ENCODE measurements at places on chromosomes 16 and 17.

DNA sequence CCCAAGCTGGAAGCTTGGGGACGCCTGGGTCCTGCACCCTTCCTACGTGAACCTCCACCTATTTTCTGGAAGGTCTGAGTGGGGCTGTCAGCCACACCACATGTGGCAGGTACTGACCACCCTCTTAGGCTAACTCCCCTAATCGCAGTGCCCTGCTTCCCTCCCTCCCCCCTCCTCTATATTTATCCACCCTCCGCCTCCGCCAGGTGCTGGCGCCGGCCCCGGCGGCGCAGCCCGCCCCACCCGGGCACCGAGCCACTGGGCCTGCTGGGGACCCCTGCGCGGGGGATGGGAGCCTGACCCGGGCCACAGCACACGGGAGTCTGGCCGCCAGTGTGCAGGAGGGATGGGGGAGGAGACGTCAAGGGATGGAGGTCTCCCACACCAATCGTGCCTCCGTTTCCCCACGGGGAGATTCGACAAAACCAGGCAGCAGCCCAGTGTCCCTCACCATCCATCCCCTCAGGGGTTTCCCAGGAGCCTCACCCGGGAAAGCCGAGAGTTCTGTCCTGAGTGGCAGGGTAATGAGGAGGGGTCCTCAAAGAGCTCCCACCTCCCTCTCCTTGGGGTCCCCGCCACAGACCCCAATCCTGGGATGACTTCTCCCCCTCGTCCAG is 1.3 kb downstream of the PLEKHH3 start:
- DNase-seq, result no peak

GRCh38 chr17:44601973-44602372 is 44.7 kb downstream of the FZD2 start:
- DNase-seq, result no peak

GRCh38 chr16:23408242-23408822 is 44.7 kb downstream of the COG7 start:
- DNase-seq, result no peak

GRCh38 chr16:58859958-58860669 is 126.0 kb upstream of the GOT2 start:
- no peak for DNase-seq

DNA sequence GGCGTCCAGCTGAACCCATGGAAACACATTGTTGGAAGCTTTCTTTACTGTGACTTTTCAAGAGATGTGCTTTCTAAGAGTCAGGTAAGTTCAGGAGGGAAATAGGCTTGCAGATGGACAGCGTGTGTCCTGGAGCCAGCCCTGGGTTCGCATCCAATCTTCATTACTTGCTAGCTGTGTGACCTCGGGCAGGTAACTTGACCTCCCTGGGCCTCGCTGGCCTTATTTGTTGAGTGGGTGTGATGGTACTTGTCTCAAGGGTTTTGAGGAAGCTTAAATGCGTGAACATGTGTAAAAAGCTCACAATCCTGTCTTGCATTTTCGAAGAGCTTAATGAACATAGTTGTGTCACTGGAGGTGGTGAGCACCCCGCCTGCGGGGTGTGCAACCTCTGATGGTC is 11.8 kb downstream of the ADGRG1 start:
- DNase-seq, result no peak

DNA sequence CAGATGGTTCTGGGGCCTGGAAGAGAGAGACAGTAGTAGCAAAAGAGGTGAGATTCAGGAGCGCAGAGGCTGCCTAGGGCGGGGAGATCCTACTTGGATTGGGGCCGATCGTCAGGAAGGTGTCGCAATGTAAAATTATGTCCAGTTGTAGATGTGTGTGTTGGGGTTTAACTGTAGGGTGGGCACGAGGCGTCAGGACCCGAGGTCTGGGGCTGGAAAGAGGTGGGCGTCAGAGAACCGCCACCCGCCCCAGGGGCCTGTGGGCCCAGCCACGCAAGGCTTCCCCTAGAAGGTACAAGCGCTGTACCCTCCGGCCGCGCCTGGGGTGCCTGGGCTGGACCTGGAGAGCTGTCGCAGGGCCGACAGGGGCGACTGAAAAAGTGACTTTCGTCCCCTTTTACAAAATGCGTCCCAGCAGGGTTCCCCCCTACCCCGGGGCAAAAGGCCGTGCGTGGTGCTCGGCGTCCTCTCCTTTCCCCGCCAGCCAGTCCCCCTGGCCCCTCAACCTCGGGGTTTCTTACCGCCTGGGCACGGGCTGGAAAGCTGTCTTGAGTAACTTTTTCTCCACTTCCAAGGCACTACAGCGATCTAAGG is 2.8 kb downstream of the IRX3 start:
- no peak for DNase-seq

GRCh38 chr17:68497885-68498319 is 14.3 kb upstream of the PRKAR1A start:
- no peak for DNase-seq

DNA sequence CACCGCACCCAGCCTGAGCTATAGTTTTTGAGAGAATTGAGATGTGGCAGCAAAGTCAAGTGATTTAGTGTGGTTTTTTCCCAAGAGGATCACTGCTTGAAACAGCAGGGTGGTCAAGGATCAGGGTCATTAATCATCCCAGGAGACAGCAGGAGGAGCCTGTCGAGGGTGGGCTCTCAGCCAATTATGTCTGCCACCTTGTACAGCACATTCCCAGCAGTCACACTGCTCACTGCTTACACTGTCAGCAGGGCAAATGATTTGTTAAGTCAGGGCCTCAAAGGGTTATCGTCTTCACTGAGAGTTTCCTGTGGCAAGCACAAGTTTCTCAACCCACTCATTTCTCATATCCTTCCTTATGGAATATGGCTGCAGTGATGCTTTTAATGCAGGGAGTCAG is 13.2 kb downstream of the B3GNT9 start:
- DNase-seq, result no peak

DNA sequence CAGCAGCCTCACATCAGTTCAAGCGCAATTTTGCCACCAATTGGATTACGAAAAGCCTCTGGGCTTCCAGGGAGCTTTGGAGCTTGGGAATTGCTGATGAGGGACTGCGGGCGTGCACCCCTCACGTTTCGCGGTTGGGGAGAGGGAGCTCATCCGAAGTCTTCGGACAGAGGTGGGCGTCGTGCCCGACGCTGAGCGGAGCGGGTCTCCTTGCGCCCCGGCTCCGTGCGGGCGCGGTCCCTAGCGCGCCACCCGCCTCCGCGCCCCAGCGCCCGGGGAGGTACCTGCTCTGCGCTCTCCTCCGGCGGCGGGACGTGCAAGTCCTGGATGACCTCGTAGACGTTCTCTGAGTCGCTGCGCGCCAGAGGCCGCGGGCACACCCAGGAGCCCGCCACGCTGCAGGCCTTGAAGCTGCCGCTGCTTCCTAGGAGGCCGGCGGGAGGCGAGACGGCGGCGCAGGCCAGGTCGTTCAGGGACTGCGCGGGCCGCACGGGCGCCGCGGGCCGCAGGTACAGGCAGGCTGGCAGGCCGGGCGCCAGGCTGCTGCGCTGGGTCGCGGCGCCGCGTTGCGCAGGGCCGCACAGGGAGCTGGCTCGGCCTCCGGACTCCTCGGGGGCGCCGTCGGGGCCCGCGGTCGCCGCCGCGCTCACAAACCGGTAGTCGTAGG is 3.2 kb downstream of the ARHGAP27 start:
- no peak for DNase-seq

- no peak for DNase-seq
Measured at GRCh38 chr17:40937384-40937819, at the start of gene KRT23. Gene KRT23, minus strand, starts transcription at chr17:40937646. Its CDS starts 1,043 bp downstream, at chr17:40936603.

DNA sequence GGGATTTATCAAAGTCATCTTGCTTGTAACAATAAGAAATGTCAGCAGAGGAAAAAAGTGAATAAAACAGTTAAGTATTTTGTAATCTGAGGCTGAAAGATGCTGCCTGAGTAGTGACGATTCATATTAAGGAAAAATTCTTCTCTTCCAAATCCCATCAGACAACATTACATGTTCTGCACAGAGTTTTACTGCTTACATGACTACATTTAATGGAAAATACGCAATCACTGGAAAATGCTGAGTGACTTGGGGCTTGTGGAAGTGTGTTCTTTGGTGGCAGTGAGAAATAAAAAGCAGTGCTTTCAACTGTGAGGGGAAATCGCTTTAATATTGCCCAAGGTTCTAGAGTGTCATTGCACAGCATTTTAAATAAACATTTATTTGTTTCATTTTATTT is 1025.2 kb upstream of the GOT2 start:
- DNase-seq, result no peak

GRCh38 chr16:2761472-2761871 is 9.0 kb downstream of the SRRM2 start:
- no peak for DNase-seq

DNA sequence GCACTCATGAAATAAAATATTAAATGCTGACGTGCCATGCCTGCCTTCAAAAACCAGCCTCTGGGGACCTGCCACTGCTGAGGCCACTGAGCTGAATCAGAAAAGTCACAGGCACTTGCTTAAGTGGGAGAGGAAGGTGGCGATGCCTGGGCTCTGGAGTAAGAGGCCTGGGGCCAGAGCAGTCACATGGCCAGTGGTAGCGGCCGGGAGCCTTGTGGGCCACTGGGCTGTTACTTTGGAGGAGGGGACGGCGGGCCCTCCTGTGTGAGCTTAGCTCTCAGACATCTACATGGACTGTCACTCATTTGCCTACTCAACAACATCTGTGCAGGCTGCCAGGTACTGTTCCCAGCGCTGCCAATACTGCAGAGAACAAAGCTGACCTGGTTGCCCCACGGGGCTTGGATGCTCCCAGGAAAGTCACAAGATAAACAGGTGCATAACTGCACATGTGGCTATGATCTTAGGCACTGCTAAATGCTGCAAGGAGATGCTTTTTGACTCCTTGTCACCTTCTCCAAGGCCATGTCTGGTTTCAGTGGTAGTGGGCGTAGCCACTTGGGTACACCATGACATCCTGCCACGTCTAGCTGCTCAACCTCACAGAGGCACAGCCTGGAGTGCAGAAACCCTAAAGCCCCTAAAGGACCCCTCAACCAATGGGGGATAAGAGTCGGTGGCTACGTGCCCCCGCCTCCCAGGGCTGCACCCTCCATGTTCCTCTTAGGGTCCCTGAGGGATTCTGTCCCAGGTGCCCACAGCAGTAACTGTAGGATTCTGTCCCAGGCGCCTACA is 11.6 kb downstream of the COTL1 start:
- no peak for DNase-seq

- DNase-seq, result no peak
Measured at GRCh38 chr17:77381185-77381700, 240.5 kb downstream of the SEC14L1 start.

DNA sequence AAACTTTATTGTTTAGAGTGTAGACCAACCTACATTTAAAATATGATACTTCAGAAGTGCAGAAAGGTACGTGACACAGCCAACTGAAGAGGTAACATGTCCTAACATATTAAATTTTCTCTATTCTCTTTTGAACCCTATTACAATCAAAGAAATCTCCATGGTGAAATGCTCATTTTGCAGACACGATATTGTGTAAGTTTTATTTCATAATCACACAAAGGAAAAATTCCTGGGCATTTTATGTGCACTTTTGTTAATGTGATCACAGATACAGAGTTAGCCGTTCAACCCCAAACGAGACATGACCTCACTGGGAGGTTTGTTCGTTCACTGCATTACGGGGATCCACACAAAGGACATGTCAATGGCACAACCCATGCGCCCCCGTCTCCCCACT is 21.8 kb downstream of the KCNJ16 start:
- no peak for DNase-seq

DNA sequence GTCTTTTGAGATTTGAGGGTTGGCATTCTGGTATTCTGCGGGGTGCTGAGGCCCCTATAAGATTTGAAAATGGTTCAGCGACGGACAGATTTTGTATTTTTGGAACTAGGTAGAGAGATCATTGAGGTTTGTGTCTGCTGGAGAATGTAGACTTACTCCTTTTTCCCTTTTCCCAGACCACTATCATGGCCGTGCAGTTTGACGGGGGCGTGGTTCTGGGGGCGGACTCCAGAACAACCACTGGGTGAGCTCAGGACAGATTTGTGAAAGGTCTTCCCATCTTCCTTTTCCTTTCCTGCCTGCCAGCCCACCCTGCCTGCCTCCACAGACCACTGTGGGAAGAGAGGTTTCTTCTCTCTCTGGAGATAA is 572 bp downstream of the PSMB6 start:
- no peak for DNase-seq

GRCh38 chr17:45863857-45864654 is 19.4 kb downstream of the SPPL2C start:
- DNase-seq, result no peak

DNA sequence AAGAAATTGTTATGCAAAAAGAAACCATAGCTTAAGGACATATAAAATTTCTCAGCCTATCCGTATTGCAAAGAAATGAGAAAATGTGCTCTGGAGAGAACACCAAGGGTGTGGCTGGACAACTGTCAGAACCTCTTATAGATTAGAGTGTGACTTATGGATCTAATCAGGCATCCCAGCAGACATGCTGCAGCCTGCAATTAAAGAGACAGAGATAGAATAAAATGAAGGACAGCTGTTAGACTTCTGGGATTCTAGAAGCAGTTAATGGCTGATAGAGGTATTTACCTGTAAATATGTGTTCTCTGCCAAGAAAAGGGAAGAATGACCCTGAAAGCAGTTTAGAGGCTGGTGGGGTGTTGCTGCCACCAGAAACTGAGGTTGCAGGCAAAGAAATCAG is 160.1 kb upstream of the KIF2B start:
- DNase-seq, result no peak

- DNase-seq, result no peak
Measured at GRCh38 chr17:77423589-77424451, 283.1 kb downstream of the SEC14L1 start.

DNA sequence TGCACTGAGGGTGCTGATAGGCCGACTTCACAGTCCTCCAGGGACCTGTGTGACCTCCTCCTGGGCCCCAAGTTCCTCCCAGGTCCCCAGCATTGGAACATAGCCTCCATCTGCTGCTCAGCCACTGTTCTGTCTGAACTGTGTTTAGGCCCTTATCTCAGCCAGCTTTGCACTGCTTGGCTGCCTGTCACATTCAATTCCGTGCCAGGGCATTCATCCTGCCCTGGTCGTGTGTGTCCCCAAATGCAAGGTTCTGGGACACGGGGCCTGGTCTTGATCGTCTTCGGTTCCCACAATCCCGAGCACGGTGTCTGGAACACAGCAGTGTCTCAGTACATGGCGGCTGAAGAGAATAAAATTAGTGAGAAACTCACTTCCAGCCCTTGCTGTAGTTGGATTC is 69.9 kb upstream of the NFAT5 start:
- no peak for DNase-seq

DNA sequence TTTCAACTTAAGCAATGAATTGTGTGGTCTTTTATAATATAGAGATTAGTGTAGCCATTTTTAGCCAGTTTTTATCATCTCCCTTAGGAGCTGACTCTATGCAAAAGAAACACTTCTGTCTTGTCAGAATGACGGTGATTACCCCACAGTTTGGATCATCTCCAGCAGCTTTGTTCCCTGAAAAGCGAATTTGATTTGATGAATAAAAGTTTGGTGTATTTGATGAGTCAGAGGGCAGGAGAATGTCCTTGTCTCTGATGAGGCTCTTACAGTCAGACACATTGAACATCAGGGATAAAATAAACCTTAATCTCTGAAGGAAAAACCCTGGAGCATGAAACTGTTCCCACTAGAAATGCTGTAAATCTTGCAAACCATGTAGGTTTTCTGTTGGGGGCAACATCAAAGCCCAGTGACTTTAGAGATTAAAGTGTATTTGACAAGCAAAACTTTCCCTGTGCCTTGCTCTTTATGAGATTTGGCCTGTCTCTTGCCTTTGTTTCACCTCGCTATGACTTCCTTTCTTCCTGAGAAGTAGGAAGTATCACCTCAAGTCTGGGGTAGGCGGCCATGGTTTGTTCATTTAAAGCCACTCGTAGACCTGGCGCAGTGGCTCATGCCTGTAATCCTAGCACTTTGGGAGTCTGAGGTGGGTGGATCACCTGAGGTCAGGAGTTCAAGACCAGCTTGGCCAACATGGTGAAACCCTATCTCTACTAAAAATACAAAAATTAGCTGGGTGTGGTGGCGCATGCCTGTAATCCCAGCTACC is 209.3 kb downstream of the FTO start:
- DNase-seq, result no peak

All from stimulated activated CD4-positive, alpha-beta T cell treated with anti-CD3 and anti-CD28 coated beads, Interleukin-1b, Interleukin-23, amount 100 ng/mL, for 24 hours (primary cell).